ENCODE measurements at places on chromosomes 1 and 21. TPM values are rescaled to one million over a fixed set of nuclear protein-coding genes. Genes with fewer than 3 reads are reported as not detected.
A peak's percentile ranks its signal among the peaks of the same experiment; 100 is the strongest.

GRCh38 chr1:18100491-18101063, 7.0 kb upstream of the IGSF21 start:
- no peak overlapping the region for H3K4me3 ChIP-seq
- DNase-seq: peak; percentile 28
- no peaks in the 10 kb centered on the region for H3K4me1 ChIP-seq
- no peak overlapping the region for H3K27ac ChIP-seq

DNA sequence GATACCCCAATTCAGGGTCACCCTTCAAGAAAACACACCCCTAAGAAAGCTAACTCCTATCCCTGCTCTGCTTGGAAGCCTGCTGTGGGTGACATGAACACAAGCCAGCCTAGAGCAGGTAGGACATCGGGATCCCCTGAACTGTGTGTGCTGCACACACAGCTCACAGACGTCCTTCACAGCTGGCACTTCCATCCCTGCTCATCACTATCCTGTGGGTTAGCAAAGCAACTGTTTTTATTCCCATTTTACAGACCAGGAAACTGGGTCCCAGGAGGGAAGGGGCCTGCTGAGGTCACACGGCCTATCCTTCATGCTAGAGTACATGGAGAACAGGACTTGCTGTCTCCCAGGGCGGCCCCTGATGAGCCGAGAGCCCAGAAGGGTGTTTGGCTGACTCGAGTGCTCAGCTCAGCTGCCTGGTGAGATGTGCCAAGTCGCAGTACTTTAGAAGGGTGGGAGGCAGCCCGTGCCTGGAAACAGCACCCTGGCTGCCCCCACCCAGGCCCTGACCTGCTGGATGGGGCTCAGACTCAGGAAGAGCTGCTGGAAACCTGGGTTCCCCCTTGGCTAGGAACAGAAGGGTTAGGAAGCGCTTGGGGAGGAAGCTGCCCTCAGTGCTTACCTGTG, 28.3 kb upstream of the BTG2 start:
- peak overlapping the region; percentile 76 for H3K4me3 ChIP-seq
- peaks cover 77% of the 10 kb centered on the region for H3K4me1 ChIP-seq
- no peaks in the 10 kb centered on the region for H3K27me3 ChIP-seq
- no peak for DNase-seq
- H3K36me3 ChIP-seq: no peaks in the 10 kb centered on the region
- H3K27ac ChIP-seq: peak overlapping the region; percentile 73

GRCh38 chr1:61190618-61191432, 108.5 kb downstream of the NFIA start:
- H3K27ac ChIP-seq: no peak overlapping the region
- H3K4me1 ChIP-seq: no peaks in the 10 kb centered on the region
- DNase-seq: no peak
- H3K27me3 ChIP-seq: no peaks in the 10 kb centered on the region

GRCh38 chr1:45272913-45273371, 53.8 kb upstream of the HPDL start:
- DNase-seq: no peak
- H3K4me1 ChIP-seq: no peaks in the 10 kb centered on the region
- no peak overlapping the region for H3K27ac ChIP-seq
- H3K27me3 ChIP-seq: no peaks in the 10 kb centered on the region
- H3K4me3 ChIP-seq: no peak overlapping the region

GRCh38 chr1:64470665-64471217, 812 bp downstream of the CACHD1 start:
- H3K4me1 ChIP-seq: peaks cover 17% of the 10 kb centered on the region
- peak; percentile 25 for DNase-seq
- peaks cover 42% of the 10 kb centered on the region for H3K27me3 ChIP-seq
- H3K27ac ChIP-seq: no peak overlapping the region

DNA sequence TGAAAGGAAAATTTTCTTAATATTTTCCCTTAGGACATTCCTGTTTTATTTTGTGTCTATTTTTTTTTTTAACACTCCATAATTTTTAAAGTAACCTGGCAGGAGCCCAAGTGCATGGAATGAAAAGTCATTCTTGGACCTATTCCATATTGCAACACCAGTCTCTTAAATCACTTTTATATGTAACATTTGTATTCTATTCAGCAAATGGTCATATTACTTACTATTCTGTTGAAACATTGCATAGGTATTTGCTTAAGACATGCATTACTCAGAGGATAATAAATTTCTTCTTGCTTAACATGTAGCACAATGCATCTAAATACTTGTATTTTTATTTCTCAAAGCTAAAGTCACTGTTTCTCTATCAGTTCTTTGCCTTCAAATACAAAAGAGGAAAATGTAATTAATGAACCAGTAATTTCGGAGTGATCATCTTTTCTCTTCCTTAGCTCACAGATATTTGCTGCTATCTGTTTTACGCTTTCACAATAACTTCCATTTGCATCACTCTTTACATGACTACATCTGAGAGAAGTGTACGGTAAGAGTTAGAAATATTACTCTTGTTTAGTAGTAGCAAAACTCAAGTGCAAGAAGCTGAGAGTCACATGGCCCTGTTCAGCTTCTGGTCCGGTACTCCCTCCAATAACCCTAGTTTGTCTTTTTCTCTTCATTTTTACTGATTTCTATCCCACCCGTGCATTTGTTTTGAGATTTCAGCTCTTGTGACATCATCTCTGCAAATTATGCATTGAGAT, 394.8 kb downstream of the USP25 start:
- H3K4me1 ChIP-seq: no peaks in the 10 kb centered on the region
- H3K4me3 ChIP-seq: no peak overlapping the region
- H3K27ac ChIP-seq: no peak overlapping the region
- no peak for DNase-seq
- no peaks in the 10 kb centered on the region for H3K27me3 ChIP-seq

GRCh38 chr1:103197216-103197615, 88.9 kb upstream of the COL11A1 start:
- no peaks in the 10 kb centered on the region for H3K4me1 ChIP-seq
- H3K27ac ChIP-seq: no peak overlapping the region
- no peaks in the 10 kb centered on the region for H3K27me3 ChIP-seq
- no peak overlapping the region for H3K4me3 ChIP-seq

DNA sequence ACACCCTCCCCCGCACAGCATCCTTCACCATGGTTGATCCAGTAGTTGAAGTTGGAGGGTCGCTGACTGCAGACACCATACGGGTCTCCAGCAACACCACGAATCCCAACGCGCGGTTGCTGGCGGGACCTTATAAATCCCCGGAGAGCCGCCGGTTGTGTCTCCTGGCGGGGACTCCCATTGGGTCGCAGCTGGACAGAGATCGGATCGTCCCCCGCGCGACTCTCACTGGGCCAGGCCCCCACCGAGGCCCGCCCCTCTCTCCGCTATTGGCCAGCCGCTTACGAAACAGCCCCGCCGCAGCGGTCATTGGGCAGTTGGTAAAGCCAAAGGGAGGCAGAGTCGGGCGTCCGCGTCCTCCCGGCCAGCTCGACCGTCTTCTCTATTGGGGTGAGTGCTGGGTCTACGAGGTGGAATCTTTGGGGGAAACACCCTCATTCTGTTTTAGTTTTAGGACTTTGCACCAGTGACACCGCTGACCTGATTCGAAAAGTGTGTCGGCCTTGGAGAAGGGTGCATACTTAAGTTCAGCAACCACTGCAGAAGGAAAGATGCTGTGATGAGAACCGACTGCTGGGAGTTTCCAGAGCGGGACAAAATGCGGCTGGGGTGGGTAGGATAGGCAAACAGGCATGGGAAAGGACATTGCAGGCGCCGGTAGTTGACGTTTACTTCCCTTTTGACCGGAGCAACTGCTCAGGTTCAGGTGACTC, 27.4 kb downstream of the RABIF start:
- no peaks in the 10 kb centered on the region for H3K36me3 ChIP-seq
- no peak overlapping the region for H3K27ac ChIP-seq
- peaks cover 57% of the 10 kb centered on the region for H3K27me3 ChIP-seq
- peaks cover 11% of the 10 kb centered on the region for H3K4me1 ChIP-seq
- peak overlapping the region; percentile 90 for H3K4me3 ChIP-seq
- peak; percentile 71 for DNase-seq

PTPN7 gene
- total RNA-seq: 196 TPM

HMGCS2 gene
- not detected for total RNA-seq
